Right renal pelvis (tissue), 4 donors: ENCODE measurements at places on chromosomes 3 and 15.

GRCh38 chr3:195559723-195560409, 16.7 kb upstream of the PPP1R2 start:
- no peak for DNase-seq

DNA sequence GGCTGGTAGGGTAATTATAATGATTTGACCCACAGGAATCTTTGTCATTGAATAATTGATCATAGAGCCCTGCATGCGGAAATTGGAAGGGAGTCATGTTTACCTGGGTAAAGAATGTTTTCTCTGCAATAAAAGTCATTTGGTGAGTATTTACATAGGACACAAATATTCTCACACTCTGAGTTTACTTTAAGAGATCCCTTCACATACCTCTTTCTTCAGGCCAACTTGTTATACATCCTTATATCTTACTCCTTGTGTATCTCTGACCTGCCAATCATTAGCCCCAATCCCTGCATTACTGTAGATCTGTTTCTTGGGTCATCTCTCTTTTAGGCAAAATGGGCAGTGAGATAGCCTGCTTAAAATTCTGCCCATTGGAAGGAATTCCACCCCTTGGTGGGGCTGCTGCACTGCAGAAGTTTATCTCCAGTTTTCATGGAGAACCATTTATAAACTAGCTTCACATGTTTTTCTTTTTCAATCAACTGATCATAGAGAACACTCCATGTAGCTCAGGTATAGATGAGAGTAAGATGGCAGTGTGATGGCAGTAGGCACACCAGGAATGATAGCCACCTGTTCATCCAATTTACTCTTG, 46.2 kb downstream of the ILDR1 start:
- DNase-seq = no peak

- DNase-seq = no peak
Observed at GRCh38 chr15:69793431-69793780, 304.3 kb downstream of the TLE3 start.

- no peak for DNase-seq
Observed at GRCh38 chr3:195203606-195204005, 67.4 kb downstream of the XXYLT1 start.

- DNase-seq = peak; percentile 18
Observed at GRCh38 chr3:116155841-116156240, 289.4 kb downstream of the LSAMP start.

- DNase-seq = no peak
Observed at GRCh38 chr3:16855497-16855896, 29.3 kb upstream of the PLCL2 start.

- DNase-seq = no peak
Observed at GRCh38 chr3:102353148-102353547, 81.7 kb upstream of the ZPLD1 start.
